ENCODE measurements at places on chromosomes 3 and 15.

GRCh38 chr3:150545419-150546225 lies 674 bp downstream of the SERP1 start:
- peak; percentile 22 for DNase-seq

GRCh38 chr3:39971559-39972031 lies 162.2 kb downstream of the MYRIP start:
- DNase-seq = no peak

DNA sequence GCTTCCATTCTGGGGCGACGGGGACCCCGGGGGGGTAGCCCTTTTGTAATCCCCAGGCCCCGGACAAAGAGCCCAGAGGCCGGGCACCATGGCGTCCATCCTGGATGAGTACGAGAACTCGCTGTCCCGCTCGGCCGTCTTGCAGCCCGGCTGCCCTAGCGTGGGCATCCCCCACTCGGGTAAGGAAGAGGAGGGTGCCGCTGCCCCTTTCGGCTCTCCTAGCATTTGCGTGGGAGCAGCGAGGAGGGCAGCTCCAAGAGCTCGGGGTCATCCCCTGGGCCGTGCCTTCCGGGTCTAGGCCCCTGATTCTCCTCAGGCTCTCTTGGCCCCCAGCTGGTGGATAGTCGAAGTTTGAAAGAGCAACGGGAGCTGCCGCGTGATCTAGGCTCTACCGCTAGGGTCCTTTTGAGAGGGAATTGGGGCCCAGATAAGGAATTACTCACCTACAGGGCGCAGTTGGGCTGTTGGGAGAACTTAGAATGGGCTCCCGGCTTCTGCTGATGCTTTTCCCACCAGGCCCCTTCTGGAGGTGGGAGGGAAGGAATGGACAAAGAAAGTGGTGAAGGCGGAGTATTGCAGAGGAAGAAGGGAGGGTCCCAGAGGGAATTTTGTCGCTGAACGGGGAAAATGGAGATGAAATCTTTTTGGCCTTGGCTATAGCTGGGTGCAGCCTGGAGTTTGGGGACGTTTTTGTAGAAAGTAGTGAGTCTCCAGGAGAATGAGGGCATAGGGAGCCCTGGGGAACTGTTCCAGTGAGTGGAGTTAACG lies 615 bp downstream of the VPS18 start:
- DNase-seq = peak; percentile 50

DNA sequence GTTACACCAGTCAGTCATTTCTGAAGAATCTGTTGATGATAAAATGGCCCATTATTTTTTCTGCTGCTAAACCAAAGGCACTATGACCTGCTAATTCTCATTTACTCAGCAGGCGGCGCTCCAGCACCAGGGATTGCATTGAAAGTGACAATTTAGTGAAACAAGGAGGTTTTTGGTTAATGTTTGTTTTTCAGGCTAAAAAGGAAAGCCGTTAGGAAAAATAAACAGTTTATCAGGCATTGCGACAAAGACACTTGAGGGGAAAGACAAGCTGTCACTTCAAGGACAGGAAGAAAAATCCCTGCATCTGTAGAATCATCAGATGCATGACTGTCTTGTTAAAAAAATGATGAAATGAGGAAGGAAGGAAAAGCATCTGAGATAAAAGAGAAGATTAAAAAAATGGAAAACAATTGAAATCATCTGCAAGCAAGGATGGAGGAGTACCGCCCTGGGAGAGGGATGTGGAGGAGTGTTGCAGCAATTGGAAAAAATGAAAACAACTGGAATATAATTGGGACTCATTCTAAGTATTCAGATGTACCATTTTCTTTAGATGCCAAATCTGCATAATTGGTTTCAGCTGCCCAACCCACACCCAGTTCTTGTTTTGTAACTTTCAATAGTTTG lies 54.0 kb downstream of the NR1D2 start:
- peak; percentile 57 for DNase-seq

DNA sequence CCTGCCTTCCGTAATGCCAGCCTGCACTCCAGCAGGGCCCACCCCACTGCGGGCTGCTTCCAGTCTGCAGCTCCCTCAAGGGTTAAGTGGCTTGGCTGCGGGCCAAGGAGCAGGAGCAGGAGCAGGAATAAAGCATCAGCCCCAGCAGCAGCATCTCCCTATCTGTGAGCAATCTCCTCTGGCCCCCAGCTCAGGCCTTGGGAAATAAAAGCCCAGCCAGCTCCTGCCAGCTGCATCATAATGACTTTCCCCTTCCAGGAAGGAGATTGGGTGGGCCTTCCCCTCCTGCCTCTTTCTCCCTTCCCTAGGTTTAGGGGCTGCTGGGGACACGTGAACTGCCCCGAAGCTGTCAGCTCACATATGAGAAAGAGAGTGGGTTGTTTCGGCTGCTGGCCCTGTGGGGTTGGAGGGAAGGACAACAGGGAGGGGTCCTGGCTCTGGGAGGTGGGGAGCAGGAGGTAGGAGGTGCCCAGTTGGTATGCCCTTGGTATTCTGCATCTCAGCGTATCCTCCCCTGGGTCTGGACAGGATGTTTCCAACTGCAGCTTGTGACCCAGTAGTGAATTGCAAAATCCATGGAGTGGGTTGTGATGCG lies 34.6 kb upstream of the FGD5 start:
- DNase-seq = no peak

- DNase-seq = no peak
Observed at GRCh38 chr15:79773128-79773527, 123.7 kb downstream of the MTHFS start.

DNA sequence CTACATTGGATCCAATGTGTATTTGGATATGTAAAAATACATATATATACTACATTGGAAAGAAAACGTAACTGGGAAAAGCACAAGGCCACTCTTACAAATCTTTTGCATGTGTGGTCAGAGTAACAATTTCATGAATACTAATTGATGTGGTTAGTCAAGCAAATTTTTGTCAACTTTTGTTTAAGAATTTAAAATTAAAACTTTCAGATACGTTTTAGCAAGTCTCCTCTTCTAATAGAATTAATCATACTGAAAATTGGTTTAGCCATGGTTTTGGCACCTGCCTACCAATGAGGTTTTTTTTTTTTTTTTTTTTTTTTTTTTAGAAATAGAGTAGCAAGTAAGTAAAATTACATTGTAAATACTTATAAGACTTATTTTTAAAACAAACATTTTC lies 153.0 kb upstream of the CGNL1 start:
- DNase-seq = no peak

DNA sequence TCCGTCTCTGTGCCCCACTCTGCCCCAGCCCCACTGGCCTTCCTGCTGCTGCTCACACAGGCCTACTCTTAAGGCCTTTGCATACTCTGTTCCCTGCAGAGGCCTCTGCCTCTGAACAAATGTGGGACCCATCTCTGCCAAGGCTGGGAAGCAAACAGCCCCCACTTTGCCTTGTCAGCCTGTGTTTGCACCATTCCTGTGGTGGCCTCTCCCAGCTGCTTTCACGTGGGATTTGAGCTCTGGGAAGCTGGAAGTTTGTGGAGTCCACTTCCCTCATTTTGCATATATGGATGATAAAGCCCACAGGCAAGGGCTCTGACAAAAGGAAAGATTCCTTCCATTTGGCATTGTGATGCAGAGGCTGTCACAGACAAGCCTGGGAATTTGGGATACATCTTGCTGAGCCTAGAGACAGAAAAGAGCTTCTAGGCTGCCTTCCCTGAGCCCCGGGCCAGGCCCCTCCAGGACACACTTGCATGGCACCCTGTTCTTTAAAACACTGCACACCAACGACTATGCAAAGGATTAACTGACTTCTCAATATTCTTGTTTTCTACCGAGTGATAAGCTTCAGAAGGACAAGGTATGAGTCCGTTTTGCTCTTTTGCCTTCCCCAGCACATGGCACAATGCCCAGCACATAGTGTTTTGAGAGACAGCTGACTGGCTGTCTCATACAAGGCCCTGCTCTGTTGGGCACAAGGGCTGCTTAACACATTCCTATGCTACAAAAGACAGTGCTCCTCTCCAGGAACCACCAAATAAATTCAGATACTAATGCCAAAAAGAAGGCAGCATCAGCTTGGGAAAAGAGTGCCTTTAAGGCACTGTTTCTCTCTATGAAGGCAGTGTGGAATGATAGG lies 120.7 kb upstream of the TOPAZ1 start:
- DNase-seq = no peak

DNA sequence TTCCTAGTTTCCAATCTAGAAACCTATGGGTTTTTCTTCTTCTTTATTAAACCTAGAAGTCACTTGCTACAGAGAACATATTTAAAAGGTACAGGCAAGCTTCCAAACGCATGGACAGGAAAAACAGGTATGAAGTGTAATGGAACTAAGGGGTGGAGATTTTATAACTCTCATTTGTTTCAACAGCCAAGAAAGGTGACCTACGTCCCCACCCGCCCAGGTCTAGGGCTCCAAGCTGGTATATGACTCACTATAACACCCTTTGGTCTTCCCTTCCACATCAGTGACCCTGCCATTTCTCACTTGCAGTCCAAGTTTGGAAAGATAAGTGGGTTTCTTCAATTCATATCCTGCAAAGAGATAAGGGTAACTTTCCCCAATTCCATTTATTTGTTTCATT lies 6.0 kb upstream of the LIPH start:
- DNase-seq = no peak

GRCh38 chr3:131532645-131533044 lies 29.9 kb upstream of the MRPL3 start:
- DNase-seq = no peak

DNA sequence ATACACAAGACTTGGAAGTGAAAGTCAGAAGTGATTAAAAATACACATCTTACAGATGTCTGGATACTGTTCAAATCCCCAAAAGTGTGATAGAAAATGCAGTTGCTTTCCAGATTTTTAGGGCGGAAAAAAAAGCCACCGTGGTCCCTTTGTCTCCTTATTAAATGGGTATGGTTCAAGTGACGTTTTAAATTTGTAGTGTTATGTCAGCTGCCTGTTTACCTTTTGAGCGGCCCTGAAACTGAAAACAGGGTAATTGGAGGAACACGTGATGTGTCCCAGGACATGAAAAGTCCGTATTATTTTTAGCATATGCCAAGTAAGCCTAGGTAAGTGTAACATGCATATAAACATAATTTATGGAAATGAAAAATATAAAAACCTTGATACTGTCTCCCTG lies 109.0 kb upstream of the PDZRN3 start:
- DNase-seq = no peak

GRCh38 chr3:110966966-110967663 lies 104.5 kb upstream of the NECTIN3 start:
- no peak for DNase-seq

DNA sequence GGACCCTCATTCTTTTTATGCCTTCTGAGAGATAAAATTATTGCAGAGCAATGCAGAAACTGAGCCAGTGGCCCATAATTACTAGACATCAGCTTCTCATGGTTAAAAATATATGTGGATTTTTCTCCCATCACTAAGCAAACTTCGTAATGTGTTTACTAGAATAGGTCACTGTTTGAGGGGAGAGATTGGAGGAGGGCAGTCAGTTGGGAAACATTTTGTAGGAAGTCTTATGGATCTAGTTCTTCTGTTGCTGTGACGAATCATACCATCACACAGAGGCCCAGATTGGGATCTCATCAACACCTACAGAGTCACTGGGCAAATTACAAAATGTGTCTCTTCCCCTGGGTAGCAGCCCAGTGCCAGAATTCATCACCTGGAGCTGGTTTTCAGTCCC lies 81.4 kb downstream of the PDE8A start:
- DNase-seq = no peak

- no peak for DNase-seq
Observed at GRCh38 chr3:140011611-140012277, 76.8 kb downstream of the CLSTN2 start.

- no peak for DNase-seq
Observed at GRCh38 chr15:73886717-73887345, 13.5 kb downstream of the TBC1D21 start.

DNA sequence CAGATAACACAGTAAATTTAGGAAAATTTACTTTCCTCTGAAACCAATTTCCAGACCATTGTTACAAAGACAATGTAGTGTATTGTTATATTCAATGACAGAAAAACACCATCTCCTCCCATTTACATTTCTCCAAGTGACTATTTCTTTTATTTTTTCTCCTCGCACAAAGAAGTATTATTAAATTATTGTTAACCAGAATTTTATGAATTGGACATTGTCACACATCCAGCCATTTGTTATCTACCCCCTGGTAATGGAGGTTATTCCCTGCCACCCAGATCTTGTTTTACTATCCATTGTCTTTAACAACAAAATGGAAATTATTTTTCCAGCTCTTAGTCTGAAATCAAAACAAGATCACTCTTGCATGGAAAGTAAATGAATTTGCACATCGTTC lies 511.3 kb downstream of the FGF12 start:
- DNase-seq = no peak

DNA sequence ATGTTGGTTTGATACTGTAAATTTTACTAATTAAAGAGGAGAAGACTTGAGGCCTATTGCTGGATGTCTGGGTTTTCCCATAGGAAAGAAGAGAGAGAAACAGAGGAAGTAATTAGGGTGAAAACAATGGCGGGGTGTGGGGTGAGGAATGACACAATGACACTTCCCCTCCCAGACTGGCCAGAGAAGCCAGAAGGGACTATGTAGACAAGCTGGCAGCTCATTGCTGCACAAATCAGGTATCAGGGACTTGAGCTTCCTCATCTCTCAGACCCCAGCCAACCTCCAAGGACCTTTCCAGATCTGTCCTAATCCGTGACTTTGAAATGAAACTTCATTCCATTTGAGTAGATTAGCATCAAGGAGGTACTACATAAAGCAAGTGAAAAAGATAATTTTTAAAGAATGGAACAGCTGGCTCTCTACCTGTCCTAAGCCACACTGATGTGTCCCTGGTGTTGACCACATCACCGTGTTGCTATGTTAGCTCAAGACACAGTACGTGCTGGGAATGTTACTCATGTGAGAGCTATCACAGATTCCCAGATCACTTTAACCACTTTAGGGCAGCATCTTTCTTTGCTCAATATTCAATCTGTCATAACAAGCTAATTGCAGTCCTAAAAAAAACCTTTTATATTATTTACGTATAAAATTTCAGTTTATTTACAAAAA lies 22.2 kb downstream of the TMEM212 start:
- no peak for DNase-seq

- DNase-seq = no peak
Observed at GRCh38 chr15:60535743-60536142, 56.8 kb upstream of the ICE2 start.

GRCh38 chr15:67146875-67147381 lies 81.5 kb downstream of the SMAD3 start:
- peak; percentile 62 for DNase-seq

DNA sequence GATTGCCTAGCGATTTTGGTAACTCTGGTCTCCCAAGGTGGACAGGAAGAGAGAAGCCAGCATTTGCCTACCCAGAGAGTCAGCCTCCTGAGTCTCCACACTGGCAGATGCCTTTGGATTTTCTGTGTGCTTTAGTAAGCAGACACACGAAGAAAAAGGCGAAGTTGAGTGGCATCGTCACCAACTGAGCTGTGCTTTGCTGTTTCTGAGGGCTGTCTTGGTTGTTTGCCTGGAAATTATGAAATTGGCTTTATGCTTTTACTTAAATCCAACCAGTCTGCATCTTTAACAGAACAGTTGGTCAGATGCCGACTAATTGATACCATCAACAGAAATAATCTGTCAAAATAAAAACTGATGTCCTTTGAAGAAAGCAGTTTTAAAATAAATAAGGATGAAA lies 56.0 kb downstream of the CACNA2D3 start:
- no peak for DNase-seq
